T-helper 1 cell (primary cell): ENCODE measurements at places on chromosomes 6 and 20.

DNA sequence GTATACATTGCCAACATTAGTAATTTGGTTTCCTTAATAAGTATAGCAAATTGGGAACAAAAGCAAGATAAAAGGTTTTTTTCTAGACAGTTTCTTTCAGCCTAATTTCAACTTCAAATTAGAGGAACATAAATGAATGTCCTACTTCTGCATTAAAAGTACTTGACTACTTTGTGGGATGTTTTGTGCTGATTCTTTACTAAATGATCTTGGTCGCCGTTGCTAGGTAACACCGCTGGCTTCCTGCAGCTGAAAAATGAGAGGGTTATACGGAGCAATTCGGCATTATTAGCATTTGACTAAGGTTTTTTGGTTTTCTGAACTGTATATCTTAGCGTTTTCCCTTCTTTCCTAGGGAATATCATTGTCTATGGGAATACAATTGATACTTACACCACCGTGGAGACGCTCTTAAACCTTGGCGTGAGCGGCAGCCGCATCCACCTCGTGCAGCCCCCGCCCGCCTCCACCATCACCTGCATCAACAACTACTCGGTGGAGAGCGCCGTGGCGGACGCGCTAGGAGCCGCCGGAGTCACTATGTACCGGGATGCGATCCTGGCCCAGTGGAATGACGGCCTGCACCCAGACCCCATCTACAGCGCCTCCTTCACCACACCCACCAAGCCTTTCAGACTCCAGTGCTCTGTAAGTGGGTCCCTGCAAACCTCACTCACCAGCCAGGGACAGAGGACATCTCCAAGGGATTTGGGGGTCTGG is 90.9 kb upstream of the INSM1 start:
- DNase-seq, result no peak

GRCh38 chr6:15515660-15516375 is 147.0 kb downstream of the DTNBP1 start:
- DNase-seq, result no peak

DNA sequence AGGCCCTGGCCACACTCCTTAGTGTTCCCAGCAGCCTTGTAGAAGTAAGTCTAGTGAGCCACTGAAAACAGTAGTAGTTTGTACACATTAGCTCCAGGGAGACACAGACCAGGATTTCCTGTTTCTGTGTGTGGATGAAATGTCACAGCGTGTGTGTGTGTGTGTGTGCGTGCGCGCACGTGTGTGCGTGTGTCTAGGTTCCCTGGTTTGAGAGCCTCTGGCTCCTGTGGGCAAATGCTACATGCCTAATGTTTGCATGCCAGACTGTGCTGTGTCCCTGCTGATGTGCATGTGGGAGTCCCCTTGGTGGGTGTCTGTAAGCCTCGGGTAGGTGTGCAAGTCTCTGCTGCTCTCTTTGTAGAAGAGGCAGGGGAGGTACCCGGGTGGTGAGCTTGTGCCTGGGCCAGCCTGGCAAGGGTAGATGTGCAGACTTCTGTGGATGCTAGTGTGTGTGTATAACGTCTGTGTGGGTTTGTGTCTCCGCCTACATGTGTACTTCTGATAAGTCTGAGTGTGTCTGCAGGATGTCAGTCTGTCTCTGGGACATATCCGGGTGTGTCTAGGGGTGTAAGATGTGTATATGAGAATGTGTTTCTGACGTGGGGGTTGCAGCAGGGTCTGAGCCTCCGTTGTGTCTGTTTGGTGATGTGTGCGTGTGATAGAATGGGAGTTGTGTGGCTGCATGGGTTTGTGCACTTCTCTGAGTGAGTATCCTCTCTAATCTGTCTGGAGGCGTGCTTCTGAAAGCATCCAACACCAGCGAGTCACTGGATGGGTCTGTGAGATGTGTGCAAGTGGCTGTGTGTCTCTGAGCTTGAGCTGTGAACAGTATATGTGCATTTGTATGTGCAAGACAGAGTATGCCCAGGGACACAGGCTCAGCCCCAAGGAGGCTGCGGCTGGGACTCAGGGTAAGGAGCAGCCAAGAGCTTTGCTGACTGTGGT is 19.0 kb upstream of the TLDC2 start:
- DNase-seq, result peak; percentile 18

DNA sequence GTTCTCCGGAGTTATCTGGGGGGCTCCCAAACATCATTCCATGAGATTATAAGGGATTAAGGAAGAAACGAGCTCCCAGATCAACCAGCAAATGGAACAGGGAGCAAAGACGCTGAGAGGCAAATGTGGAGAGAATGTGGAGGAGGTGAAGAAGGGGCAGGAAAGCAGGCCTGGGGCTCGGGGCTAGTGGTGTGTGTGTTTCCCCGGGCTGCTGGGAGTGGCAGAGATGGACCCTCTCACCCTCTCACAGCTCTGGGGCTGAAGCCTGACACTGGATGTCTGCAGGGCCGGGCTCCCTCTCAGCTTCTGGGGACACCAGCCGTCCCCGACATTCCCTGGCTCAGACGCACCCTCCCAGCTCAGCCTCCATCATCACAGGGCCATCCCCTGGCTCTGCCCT is 212.6 kb downstream of the THBS2 start:
- no peak for DNase-seq

GRCh38 chr6:113122060-113122459 is 735.1 kb upstream of the MARCKS start:
- no peak for DNase-seq

GRCh38 chr20:63740627-63741353 is 1.2 kb downstream of the SLC2A4RG start:
- peak; percentile 47 for DNase-seq

GRCh38 chr6:128659276-128659675 is 138.9 kb upstream of the PTPRK start:
- no peak for DNase-seq

DNA sequence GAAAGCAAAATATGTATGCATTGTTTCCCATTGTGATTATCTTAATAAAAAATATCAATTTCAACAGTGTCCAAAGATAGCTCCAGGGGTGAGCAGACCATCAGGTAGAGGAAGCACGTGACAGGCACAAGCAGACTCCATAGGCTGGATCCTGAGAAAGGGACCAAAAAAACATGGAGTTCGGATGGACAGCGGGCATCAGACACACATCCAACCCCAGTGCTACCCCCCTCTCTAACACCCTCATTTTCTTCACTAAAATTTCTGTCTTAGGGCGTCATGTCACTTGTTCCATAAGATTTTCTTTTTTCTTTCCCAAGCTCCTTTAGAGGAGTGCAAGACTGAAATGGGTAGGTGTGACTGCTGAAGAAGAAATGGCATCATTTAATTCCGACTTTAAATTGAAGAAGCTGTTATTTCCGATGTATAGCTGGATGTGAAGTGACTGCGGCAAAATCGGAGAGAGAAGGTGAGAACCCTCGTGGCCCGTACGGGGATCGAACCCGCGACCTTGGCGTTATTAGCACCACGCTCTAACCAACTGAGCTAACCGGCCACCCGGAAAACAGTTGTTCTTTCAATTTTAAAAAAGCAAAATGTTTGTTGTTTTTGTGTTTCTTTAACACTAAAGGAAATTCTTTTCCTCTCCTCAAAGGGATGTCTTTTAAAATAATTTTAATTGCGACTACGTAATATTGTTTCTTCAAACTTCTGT is 10.3 kb upstream of the PRSS16 start:
- peak; percentile 18 for DNase-seq

DNA sequence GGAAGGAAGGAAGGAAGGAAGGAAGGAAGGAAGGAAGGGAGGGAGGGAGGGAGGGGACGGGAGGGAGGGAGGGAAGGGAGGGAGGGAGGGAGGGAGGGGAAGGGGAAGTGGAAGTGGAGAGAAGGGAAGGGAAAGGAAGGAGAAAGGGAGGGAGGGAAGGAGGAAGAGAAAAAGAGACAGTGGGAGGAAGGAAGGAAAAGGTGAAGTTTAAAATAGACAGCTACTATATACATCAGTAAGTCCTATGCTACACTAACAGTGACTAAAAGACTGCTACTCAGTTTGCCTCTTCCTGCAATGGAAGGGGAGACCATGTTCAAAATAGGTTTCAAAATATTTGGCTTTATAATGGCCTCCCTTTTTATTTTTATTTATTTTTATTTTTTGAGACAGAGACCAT is 22.5 kb downstream of the MAP3K5 start:
- no peak for DNase-seq

DNA sequence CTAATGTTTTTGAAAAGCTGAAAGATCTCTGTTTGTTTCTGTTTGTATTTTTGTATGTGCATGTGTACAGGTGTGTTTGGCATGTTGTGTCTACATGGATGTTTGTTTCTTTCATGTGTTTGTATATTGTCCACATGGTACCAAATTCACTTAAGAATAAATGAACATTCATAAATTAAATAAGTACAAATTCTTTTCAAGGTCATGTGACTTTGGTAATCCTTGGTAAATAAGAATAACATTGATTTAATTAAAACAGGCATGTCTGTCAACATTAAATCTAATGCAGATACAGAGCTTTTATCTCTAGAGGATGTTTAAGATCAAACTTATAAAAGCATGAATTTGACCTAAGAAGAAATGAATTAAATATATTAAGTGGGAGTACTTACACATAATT is 219.8 kb upstream of the EPHA7 start:
- no peak for DNase-seq

GRCh38 chr20:40449974-40450616 is 238.9 kb downstream of the MAFB start:
- no peak for DNase-seq

DNA sequence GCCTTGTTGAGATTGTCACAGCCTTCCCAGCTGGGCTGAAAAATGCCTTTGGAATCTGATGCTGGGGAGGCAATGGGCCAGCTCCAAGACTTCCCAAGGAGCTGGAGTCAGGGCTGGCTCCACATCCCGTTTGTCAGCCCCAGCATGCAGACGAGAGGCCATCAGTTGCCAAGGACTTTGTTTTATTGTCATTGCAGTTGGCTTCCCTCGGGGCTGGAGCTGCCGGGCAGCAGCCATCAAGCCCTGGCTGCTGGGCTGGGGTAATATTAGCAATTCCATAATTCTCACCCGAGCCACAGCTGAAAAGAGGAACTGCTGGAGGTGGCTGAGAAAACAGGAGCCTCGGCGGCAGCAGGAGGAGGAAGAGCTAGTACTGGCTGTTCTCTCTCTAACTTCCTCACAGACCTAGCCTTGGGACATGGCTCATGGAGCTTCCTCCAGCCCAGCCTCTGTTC is 182.5 kb downstream of the CDC5L start:
- DNase-seq, result no peak
